Ascending aorta (tissue), 2 donors: ENCODE measurements at places on chromosomes 2 and 18.

- DNase-seq, result no peak
Measured at GRCh38 chr2:230759481-230760167, 47.0 kb downstream of the CAB39 start.

DNA sequence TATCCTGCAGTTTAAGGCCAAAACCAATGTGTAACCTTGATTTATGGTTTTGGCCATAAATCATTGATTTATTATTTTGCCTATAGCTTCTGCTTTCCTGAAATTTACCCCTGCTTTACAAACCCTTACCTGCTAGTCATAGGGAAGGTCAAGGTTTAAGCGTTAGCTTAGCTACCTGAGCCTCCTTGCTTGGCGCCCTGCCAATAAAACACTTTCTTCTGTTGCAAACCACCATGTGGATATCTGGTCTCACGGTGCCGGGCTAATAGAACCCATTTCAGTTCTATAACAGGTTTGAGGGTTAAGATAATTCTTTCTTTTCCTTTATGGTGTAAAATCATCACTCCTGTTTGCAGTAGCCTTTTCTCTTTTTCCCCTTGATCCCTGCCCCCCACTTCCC lies 72.2 kb downstream of the PDK1 start:
- no peak for DNase-seq

- no peak for DNase-seq
Measured at GRCh38 chr2:33730193-33730592, 131.1 kb upstream of the FAM98A start.

DNA sequence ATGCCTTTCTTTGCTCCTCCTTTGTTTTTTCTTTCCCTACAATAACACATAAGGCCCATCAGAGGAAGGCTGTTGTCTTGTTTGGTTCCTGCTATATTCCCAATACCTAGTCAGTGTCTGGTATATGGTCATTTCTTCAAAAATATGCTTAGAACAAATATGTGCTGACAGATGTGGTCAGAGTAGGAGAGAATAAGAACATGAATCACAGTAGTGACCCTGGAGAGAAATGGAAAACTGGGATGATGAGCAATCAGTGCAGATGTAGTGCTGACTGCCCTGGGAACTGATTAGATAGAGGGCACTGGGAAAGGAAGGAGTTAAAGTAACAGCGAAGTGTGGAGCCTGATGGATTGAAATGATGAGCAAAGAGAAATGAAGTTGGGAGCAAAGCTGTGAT lies 189.4 kb upstream of the LHCGR start:
- no peak for DNase-seq

- DNase-seq, result no peak
Measured at GRCh38 chr2:138964418-138964817, 184.2 kb upstream of the NXPH2 start.
